ENCODE measurements at places on chromosomes 7 and 10.

DNA sequence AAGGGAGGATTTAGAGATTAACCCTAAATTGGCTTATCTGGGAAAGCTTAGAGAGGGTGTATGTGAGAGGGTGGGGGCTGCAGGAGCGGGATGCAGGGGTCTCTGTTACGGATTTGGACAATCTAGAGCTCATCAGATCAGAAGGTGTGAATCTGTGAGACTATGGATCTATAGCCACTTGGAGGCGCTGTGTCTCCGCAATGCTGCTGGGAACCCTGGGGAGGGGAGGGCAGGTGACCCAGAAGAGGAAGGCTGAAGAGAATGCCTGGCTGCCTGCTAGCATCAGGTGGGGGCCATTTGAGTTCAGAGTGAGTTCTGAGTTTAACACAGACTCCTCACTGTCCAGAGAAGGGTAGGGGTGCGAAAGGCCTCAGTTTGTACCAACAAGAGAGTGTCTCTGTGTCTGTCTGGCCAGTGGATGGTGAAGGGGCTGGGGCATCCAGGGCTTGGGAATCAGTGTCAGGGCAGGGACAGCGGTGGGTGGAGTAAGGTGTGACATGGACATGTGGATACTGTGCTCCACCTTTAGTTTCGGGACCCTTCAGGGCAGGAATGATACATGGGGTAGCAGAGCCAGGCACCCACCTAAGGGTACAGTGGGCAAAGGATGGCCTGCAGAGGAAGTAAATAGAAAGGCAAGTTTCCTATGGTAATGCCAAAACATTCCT, 187.3 kb upstream of the PRSS58 start:
- no peak for DNase-seq

GRCh38 chr10:63522277-63522687, 1.1 kb downstream of the REEP3 start:
- DNase-seq = no peak

GRCh38 chr10:133231946-133232574, 2.0 kb downstream of the UTF1 start:
- DNase-seq = no peak

DNA sequence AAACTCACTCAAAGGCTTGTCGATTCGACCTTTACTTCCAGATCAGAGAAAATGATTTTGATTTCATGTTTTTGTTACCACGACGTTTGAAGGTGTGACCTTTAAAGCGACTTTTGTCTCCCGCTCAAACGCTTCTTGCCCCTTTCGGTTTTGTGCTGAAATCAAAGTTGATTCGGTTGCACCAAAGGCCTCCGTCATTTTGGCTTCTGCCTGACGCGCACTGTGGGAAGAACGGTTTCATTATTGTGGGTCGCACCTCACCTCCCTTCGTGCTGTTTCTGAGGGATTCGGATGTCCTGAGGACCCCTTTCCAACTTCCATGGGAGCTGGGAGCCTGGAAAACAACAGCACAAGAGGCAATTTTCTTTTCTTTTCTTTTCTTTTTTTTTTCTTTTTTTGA, 176.9 kb downstream of the DNAJB6 start:
- DNase-seq = no peak

DNA sequence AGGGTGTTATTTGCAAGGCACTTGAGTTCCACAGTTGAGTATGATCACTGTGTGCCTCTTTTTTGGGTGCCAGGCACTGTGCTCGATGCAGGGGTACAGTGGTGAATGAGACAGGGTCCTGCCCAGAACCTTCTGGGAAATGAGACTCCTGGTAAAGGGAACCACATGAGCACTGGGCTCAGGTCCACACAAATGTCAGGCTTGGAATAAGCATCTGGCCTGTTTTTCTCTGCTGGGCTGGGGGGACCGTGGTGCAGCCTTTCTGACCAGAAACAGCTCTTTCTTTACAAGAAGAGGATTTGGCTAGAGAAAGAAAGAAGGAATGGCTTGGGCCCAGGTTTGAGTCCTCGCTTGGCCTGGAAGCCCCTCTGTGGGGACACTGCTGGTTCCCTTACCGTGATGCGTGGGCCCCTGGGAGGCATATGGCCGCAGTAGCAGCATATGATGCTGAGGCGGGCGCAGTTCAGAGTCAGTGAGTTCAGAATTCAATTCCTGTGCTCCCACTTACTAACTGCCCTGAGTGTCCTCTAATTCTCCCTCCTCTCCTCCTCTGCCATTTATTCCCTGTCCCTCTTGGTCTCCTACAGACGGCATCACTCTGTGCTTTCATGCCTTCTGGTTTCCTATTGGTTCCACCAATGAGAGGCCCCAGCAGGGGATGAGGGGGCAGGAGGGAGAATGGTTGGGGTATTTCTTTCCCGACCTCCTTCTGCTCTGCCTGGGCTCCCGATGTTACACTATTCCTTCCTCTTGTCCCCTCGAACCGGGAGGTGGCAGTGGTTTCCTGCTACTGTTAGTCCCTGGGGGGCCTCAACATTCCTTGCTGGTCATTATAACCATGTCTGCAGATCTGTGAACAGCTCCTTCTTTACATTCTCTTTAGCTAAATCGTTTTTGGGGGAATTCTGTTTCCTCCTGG, 9.6 kb upstream of the KCP start:
- DNase-seq = no peak

Data from stimulated activated CD4-positive, alpha-beta T cell treated with anti-CD3 and anti-CD28 coated beads, TNF-alpha, amount 100 ng/mL, for 4 hours (primary cell).